ENCODE measurements at places on chromosomes 1 and 21.

DNA sequence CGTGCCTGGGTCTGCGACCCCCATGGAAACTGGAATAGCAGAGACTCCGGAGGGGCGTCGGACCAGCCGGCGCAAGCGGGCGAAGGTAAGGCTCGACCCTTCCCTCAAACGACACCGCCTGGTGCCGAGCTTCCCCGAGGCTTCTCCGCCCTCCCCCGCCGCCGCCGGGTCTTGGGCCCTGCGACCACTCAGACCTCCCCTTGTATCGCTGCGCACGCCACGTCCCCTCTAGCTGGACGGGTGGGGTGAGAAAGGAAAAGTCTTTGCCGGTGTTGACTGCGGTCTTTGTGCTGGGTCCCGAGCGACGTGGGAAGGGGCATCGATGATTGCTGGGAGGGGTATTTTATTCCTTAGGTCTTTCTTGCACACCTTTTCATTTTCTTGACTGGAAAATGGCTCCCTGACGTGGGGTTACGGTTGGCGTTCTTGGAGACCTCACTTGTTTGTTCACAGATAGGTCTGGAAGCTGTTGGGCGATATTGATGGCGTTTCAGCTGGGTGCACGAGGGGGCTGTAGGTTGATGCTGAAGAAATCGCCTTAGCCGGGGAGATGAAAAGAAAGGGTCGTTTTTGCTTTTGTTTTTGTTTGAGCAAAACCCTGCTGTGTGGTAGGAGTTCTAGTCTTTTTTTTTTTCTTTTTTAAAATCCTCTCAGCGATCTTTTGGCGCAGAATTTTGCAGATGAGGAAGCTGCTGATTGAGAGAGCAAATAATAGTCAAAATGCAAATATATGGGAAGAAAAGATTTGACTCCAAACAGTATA is 776 bp downstream of the KDM1A start:
- peak; percentile 46 for DNase-seq

DNA sequence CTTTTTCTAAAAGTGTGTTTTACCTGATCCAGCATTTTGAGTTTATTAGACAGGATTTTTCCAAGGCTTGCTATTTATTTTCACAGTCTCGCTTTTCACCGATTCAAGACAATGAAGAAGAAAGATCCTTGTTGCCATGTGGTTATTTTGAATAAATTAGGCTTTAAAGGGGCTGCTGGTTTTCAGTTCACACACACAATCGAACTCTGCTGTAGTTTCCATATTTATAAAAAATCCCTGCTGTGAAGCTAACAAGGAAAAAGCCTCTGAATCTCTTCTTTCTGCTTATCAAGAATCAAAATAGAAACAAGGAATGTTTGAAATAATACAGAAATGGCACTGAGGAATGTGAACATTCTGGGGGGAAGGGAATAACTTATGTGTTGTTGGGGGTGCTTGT is 102.5 kb upstream of the KAZN start:
- DNase-seq: no peak

- DNase-seq: no peak
These were observed 73.8 kb upstream of the MORC3 start for GRCh38 chr21:36246080-36246631.

DNA sequence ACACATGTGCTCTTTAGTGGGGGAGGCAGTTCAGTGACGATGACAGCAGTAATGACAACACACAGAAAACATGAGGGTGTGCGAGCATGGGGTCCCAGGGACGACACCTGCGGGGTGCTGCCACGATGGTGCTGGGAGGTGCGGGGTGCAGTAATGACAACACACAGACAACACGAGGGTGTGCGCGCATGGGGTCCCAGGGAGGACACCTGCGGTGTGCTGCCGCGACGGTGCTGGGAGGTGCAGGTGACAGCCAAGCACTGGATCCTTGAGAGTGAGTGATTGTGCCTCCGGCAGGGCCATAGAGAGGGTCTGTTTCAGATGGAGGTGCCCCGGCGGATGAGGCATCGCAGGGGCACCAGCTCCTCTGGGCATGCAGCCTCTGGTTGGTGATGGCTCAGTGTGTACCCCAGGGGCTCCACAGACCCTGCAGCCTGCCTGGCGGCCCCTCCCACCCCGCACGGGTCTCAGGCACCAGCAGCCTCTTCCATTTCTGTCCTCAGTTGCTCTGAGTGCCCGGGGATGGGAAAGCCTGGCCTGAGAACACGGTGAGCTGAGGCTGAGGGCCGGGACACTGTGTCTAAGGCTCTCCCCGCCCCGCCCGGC is 191.7 kb upstream of the ARHGEF16 start:
- DNase-seq: no peak

GRCh38 chr1:59511476-59512465 is 214.9 kb downstream of the FGGY start:
- peak; percentile 19 for DNase-seq

DNA sequence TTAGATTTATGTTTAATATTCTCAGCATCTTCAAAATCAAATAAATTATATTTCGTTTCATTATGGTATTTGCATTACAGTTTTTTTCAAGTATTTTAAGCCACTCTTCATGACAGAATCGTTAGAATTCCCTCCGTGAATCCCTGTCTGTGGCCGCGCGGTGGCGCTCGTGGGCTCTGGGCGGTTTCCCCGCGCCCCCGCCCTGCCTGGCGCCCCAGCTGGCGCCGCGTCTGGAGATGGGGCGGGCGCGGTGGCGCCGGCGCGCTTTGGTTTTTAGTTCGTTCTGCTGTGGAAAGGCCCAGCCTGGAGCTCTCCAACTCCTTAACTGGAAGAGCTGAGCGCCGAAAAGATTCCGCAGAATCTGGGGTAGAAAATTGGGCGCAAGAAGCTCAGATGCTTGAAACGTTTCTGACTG is 25.7 kb downstream of the PRMT2 start:
- peak; percentile 76 for DNase-seq

- peak; percentile 53 for DNase-seq
These were observed 128.4 kb upstream of the NGF start for GRCh38 chr1:115466433-115466832.

- no peak for DNase-seq
These were observed 4.3 kb downstream of the OLIG2 start for GRCh38 chr21:33029975-33030461.

GRCh38 chr1:188295157-188295556 is 1466.4 kb downstream of the PLA2G4A start:
- no peak for DNase-seq

GRCh38 chr1:77412069-77412819 is 130.4 kb downstream of the AK5 start:
- peak; percentile 80 for DNase-seq

GRCh38 chr1:200483491-200484143 is 73.8 kb upstream of the ZNF281 start:
- peak; percentile 97 for DNase-seq

GRCh38 chr1:11429226-11429625 is 49.7 kb upstream of the DISP3 start:
- no peak for DNase-seq

GRCh38 chr1:169465281-169465680 is 20.5 kb downstream of the SLC19A2 start:
- no peak for DNase-seq

DNA sequence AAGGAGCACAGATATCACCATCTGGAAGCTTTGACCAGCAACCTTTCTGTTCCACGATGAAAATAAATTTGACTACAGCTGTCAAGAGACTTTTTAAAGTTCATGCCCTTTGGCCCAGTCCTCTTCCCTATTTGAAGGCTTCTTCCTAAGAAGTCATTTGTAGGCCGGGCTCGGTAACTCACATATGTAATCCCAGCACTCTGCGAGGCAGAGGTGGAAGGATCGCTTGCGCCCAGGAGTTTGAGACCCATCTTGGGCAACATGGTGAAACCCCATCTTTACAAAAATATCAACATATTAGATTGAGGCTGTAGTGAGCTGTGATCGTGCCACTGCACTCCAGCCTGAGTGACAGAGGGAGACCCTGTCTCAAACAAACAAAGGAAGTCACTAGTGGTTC is 58.3 kb upstream of the IFFO2 start:
- no peak for DNase-seq

- no peak for DNase-seq
These were observed 26.6 kb downstream of the CDC14A start for GRCh38 chr1:100378956-100379355.

GRCh38 chr1:23908453-23909341 is 4.5 kb downstream of the CNR2 start:
- no peak for DNase-seq

DNA sequence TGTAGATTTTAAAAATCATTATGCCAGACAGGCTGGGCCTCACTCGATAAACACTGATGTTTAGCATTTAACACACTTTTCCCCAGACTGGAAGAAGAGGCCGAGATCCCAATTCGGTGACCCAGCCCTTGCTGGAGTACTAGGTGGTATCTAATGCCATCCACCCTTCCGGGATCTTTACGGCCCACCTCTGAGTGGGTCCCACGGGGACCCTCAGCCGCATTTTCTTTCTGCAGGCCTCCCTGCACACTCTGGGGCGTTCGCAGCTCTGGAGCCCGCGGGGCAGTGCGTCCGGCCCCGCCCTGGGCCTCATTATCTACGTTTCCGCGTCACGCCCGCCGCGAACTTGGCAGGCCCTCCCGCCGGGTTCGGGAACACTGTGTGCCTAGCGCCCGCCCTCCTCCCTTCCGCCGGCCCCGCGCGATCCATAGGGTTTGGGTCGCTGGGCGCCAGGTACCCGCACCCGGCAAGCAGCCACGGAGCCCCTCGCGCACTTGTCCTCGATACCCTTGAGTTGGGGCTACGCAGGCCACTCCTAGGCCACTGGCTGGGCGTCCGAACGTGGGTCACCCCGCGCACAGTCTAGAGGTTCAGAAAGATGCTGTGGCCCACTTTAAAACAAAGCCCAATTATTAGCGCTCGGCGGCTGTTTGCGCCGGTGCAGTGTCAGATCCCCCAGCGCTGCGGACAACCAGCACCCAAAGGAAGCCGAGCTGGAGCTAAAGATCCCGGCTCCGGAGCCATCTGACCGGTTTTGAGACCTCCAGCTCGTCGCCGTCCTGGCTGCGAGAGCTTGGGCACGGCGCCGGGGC is 950 bp upstream of the EVA1C start:
- DNase-seq: peak; percentile 76

- no peak for DNase-seq
These were observed 32.3 kb downstream of the EEIG2 start for GRCh38 chr1:108592030-108592759.

DNA sequence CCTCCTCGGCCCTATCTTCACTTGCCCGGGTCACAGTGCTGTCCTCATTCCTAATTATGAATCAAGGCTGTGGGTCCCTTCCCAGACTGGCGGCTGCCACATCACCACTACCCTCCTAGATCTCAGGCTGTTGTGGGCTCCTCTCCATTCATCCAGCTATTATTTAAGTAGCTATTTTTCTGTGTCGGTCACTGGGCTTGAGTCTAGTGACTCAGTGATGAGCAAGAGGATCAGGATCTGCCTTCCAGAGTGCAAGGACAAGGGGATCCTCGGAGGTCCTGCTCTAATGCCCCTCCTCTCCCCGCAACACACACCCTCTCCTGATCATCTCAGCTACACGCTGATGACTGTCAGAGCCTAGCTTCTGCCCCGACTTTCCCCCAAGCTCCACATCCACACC is 34.1 kb downstream of the CDCP2 start:
- peak; percentile 95 for DNase-seq

GRCh38 chr1:218492874-218493273 is 147.7 kb downstream of the TGFB2 start:
- DNase-seq: peak; percentile 77

GRCh38 chr1:228508840-228509415 is 21.7 kb downstream of the RNF187 start:
- no peak for DNase-seq

DNA sequence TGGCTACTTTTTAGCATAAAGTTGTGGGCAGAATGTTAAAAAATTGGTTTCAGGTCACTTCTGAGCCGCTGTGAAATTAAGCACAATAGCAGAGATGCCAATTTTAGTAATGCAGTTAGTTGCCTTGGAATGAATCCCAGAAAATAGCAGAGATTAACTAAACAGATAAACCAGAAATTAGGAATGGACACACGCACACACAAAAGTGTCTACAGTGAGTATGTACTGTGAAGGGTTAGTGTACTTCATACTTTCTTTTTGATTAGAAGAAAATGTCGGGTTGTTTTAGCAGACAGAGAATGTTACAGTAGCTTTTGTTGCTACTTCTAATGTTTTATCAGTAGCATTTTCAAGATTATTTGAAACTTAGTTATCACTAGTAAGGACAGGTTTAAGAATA is 106.7 kb downstream of the LEPR start:
- DNase-seq: peak; percentile 93

- DNase-seq: no peak
These were observed 13.8 kb downstream of the RXRG start for GRCh38 chr1:165431079-165431478.

DNA sequence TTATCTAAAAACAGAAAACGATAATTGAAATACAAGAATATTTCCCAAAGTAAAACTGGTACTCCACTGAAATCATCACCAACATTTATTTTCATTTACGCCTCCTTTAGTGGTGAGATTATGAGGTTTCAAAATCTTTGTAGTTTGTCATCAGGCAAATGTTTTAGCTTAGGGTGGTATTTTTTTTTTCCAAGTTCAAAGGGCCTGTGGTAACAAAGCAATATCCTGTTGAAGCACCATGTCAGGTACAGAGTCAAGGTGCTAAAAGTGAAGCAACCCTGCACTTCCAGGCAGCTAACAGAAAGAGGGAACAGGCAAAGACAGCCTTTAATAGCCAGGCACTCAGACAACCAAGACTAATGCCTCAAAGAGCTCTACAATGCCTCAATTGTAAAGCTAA is 89.2 kb downstream of the JAK1 start:
- no peak for DNase-seq

GRCh38 chr1:58041621-58042020 is 504.9 kb downstream of the OMA1 start:
- DNase-seq: peak; percentile 3

DNA sequence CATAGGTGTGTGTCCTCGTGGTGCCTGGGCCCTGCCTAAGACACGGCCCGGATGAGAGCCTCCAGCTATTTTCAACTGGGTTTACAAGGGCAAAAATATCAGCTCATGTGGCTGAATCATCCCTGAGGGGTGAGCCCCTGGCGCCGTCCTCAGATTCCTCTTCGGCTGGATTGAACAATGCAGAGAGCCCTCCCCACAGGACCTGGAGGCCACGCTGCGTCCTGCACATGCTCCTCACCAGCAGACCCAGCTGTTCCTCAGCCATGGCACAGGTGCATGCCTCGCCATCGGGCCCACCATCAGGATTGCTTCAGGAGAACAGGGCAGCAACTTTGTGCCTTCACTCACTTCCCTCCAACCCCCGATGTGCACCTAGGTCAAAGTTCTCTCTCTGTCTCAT is 35.3 kb downstream of the TFF3 start:
- no peak for DNase-seq

DNA sequence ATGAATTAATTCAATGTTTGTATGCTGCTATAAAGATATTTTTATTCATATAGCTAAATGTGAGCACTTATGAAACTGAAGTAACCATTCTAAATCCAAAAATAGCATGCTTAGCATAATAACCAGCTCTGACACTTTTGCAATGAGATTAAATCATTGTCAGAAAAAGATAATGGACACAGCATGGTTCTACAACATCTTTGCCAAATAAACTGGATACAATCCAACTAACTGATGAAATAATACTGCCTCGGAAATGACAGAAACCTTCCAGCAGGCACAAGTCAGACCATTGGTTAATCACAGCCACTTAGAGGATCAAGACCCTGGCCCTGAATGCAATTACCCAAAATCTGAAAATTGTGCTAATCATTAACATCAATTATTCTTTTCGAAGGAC is 592.7 kb upstream of the ADGRL4 start:
- no peak for DNase-seq

Data from EH (cell line).